ENCODE measurements at places on chromosomes 1 and 21. TPM values are rescaled to one million over a fixed set of nuclear protein-coding genes. Genes with fewer than 3 reads are reported as not detected.

DNA sequence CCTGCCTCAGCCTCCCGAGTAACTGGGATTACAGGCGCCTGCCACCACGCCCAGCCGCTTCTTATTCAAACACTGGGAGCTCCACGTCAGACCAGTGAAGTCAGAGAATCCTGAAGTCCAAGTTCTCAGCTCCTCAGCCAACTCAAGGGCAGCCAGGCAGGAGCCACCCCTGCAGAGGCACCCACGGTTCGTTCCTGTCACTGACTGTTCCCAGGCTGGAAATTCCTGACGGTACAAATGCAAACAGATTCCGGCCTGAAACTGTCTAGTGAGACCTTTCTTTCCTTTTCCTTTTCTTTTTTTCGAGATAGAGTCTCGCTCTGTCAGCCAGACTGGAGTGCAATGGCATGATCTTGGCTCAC lies 11.7 kb downstream of the SLC35E2B start:
- no peak for DNase-seq

GRCh38 chr1:178768423-178768822 lies 43.4 kb downstream of the RALGPS2 start:
- no peak for DNase-seq

DNA sequence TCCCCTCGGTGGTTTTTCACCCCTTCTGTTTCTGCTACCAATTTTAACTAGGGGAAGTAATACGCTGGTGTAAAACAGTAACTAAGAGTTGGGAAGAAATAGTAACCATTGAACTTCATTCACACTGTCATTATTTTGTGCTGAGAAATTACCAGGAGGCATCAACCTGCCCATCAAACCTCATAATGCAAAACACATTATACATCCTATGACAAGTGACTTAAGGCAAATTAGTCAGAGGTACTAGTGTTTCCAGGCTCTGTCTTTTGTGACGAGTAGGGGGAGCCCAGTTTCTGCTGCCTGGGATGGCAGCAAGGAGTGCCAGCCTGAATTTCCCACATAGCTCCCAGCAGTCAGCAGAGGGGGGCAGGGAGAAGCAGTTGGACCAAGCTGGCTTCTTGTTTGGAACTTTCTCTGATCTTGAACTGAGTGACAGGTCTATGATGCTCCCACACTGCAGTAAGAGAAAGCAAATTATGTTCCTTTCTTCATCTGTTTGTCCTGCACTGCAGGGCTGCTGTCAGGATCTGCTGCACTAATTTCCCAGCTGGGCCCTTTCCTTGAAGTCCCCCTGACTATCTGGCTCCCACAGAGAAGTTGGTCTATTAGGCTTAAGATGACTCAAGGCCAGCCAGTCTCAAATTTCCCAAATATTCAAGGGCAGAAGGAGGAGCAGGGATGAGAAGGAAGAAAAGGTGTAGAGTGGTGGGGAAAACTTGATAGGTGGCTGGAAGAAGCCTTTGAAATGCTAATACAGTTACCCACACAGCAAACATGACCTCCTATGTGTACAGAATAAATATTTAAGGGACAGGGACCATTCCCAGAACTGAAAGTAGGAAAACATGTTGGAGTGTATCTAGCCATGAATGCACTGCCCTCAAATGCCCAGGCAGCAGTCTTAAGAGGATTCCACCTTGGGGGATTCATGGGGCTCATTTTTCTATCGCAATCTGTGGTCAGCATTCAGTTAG lies 322.8 kb downstream of the SEC16B start:
- DNase-seq = no peak

DNA sequence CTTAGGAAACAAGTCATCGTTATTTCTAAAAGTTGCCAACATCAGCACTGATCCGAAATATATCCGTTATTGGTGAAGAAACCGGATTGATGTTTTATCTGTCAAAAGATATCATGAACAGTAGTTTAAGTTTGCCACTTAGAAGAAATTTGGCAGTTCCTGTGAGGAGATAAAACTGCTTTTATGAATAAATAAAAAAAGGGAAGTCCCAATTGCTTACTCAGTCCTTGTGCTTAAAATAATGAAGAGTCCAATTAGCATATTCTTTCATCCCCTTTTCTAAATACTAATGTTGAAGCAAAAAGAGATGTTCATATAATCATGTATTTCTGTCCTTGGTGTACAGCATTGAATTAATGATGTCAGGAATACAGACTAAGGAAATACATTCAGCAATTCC lies 164.6 kb downstream of the NCAM2 start:
- no peak for DNase-seq

DNA sequence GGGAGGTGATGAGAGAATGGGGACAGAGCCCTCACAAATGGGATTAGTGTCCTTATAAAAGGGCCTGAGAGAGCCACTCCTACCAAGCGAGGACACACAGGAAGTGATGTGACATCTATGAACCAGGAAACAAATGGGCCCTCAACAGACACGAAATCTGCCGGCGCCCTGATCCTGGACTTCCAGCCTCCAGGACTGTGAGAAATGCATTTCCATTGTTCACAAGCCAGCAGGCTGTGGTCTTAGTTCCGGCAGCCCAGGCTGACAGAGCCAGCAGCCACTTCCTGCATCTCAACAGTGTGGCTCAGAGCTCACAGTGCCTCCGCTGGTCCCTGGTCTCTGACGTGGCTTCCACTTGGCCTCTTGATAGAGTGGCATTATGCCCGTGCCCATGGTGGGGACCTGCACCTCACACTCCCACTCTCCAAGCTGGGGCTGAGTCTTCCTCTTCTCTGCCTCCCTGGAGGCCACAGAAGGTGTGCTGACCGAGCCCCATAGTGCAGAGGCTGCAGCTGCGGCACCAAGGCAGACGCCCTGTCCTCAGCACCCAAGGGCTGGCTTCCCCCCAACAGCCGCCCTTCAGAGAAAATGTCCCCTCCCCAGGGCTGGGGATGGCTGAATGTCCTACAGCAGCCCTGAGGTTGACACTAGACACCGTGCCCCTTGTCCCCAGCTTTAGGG lies 44.9 kb downstream of the ACOT7 start:
- no peak for DNase-seq

HCRTR1 gene
- total RNA-seq = not detected

DNA sequence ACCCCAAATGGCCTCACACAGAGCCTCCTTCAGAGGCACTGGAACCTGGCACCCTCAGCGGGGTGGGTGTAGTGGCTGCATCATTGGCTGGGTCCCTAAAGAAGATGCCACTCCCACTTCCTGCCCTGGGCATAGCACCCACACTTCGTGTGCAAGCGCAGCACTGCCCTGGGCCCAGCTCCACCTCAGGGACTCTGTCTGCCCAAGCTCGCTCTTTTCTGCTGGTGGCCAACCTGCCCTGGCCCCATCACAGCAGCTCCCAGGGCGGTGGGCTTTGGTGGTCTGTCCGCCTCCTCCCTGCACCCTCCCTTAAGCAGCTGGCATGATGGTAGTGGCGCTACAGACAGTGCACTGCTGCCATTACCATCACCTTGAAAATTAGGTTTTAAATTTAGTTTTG lies 829.3 kb upstream of the BRINP3 start:
- no peak for DNase-seq

DNA sequence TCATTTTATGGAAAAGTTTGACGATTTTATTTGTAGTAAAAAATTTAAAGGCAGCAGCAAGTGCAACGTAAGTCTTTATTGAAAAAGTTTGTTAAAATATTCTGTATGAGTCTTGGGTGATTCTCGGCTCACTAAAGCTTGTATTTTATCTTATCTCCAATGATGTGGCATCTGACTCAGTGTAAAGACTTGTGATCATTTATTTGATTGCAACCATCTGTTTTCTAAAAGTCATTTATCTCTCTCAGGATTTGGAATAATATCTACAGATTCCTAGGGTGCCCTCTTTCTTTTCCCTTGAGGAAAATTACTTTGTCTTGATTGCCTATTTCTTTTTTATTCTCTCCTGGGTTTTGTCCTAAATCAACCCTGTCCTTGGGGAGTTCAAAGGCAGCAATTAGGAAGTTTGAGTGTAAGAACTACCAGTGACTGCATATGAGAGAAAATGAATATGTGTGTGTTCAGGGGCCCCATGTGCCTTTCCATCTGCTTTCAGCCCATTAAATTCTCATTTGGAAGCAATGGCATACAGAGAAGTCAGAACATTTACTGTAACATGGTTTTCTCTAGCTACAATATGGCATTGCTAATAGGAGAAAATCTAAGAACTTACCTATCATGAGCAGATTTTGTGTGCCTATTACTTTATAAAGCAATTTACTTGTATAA lies 575.0 kb upstream of the CHRM3 start:
- no peak for DNase-seq

ACKR1 gene
- total RNA-seq = not detected

- no peak for DNase-seq
Observed at GRCh38 chr1:78032996-78033796, 12.6 kb upstream of the GIPC2 start.

CXADR gene
- 51.7 TPM for total RNA-seq

SEMA4A gene
- 6.9 TPM for total RNA-seq

DNA sequence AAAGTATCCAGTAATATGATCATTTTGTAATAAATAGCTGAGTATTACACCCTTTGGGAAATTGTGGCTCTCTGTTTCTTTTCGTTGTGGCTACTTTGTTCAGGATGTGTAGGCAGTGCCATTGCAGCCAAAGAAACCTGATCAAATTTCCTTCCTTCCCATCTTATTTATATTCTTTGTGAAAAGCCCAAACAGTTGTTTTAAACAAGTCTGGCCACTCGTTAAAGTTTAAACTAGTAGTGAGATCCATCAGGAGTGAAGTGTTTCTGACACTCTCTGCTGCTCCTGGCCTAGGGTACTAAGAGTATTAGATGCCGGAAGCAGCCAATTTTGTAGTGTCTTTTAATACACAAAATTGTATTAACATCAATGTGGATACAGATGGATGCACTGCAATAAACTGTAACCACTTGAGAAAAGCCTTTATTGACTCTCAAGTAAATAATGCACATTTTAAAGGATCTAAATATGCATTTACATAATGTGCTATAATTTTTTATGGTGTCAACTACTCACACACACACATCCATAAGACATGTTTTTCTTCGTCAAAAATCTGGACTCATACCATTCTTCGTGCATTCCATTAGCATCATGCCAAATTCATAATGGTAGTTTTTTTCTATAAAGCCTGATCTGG lies 317.9 kb downstream of the NFIA start:
- no peak for DNase-seq

DNA sequence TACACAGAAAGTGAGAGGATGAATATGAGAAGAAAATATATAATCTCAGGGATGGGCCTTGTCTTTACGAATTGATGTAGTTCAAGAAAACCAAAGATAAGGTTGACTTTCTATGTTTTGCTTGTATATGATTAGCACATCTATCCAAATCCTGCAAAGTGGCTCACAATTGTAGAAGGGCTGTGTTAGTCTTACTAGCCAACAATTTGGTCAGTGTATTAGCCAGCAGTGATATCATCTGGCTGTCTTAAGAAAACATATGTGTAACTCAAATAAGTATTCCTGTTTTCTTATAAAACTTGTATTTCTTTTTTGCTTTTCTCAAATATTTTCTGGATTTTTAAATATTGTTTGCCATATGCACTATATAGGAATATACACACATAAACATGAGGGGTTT lies 5.5 kb downstream of the SDCCAG8 start:
- no peak for DNase-seq

DNA sequence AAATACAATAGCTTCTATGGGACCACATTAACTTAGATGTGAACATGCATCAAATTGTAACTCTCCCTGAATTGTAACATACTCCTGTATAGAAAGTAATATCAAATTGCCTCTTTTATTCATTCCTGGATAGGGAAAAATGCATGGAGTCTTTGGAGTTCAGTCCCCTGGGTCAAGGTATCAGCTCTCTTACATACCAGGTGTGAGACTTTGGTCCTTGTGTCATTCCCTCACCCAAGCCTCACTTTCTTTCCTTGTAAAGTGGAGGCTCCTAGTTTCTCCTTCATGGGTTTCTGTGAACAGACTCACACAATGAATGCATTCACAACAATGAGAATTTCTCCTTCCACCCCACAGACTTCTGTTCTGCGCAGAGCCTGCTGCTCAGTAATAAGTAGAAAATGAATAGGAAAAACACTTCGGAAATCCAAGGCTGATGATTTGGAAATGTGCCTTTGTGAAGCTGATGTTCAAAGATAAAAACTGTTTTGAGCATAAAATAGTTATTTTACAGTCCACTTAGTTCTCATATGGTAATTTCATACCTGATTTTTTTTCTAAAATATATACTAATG lies 185.3 kb downstream of the AK5 start:
- DNase-seq = no peak

SCAMP3 gene
- 85.1 TPM for total RNA-seq

GRCh38 chr1:194535369-194535768 lies 1349.0 kb upstream of the B3GALT2 start:
- no peak for DNase-seq

DNA sequence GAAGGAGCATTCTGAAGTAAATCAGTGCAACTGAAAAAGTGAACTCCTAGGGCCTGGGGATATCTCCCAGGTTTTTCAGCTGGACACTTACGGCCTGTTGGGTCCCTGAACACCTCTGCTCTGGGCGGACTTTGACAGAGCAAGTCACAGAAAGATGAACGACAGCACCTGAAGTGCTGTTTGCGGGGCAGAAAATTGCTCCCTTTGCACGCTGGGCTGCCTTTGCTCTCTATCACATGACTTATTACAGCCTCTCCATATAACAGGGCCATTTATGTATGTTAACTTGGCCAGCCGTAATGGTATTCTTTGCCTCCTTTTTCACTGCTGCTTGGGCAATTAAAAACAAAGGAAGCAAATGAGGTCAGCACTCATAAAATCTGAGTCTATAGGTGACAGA lies 332.9 kb downstream of the BARHL2 start:
- DNase-seq = no peak

- no peak for DNase-seq
Observed at GRCh38 chr1:200550367-200550766, 70.2 kb downstream of the KIF14 start.

ATP6V1G3 gene
- total RNA-seq = not detected

KIAA1614 gene
- total RNA-seq = 0.27 TPM

GRCh38 chr1:206633708-206634121 lies 1.6 kb upstream of the DYRK3 start:
- no peak for DNase-seq

HRNR gene
- total RNA-seq = not detected

FCGR1A gene
- not detected for total RNA-seq

- DNase-seq = no peak
Observed at GRCh38 chr1:94929351-94930217, 2.7 kb upstream of the CNN3 start.

GRCh38 chr1:9780554-9781110 lies 43.1 kb downstream of the CLSTN1 start:
- no peak for DNase-seq

GRCh38 chr1:54159733-54160316 lies 7.0 kb upstream of the CDCP2 start:
- no peak for DNase-seq

All from Calu3 (cell line).